Upper lobe of left lung (tissue), 6 donors: ENCODE measurements at places on chromosomes 16 and 17. TPM values are rescaled to one million over a fixed set of nuclear protein-coding genes. Genes with fewer than 3 reads are reported as not detected.

DNA sequence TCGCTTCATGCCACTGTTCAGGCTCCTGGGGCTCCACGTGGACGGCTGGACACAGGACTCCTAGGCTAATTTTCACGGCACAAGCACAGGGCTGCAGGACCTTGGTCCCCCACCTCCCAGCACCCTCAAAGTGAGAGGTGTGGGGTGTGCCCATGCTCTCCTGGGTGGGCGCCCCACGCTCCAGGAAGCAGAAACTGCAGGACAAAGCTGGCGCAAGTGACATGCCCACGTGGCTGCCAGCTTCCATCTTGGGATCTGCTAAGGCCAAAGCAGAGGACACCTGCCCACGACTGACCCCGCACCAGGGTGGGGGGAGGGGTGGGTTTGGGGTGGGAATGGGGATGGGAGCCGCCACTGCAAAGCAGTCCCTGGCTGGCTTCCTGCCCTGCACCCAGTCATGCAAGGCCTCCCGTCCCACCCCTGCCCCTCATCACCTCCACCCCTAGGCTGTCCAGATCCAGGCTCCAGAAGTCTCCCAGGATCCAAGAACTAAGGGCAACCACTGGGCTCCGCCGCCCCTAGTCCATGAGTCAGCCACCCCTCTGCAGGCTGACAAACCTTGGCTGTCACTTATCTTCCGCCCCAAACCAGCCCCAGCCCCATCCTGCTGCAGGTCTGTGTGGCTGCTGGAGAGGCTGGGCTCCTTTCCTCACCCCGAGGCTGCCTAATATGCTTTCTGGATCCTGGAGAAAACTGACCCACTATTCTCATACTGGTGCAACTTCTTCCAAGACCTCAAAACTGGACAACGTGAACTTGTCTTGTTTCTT lies 11.1 kb downstream of the USP6 start:
- no peaks in the 10 kb centered on the region for H3K36me3 ChIP-seq
- DNase-seq, result no peak
- H3K4me3 ChIP-seq, result no peak overlapping the region
- no peak overlapping the region for H3K27ac ChIP-seq
- H3K4me1 ChIP-seq, result peaks cover 10% of the 10 kb centered on the region

GRCh38 chr16:3618769-3619141 lies 7.3 kb upstream of the SLX4 start:
- H3K27me3 ChIP-seq, result no peaks in the 10 kb centered on the region
- DNase-seq, result peak; percentile 48
- no peaks in the 10 kb centered on the region for H3K36me3 ChIP-seq
- no peak overlapping the region for H3K27ac ChIP-seq
- H3K4me1 ChIP-seq, result no peaks in the 10 kb centered on the region

DNA sequence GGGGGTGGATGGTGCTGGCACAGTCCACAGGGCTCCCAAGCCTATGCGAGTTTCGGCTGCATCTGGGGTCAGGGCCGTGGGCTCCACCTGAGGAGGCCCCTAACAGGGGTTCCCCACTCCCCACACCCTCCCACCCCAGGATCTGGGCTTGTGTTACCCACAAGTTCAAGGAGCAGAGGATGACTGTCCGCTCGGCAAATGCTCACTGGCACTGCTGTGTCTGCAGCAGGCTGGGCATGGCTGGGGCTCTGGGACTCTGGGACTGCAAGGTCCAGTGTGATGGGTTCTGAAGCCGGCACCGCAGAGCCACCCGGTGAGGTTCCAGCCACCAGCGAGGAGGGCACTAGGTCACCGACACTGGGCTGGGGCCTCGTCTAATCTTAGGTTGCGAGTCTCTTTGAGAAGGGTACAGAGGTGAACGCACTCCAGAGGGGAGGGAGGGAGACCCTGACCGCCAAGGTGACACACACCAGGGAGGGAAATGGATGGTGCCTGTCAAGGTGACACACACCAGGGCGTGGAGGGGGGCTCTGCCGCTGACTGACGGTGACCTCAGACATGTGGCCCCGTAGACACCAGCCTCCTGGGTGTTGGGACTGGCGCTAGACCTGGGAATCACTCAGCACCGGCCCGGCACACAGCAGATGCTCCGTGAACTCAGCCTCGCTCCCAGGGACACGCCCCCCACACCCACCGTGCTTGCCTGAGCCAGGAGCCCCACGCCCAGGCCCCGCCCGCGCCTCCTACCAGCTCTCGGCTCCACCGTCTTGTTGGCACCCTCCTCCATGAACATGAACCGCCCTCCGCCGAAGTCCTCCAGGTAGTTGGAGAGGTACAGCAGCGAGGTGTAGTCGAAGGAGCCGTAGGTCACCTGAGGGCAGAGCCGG lies 20.5 kb upstream of the HEXD start:
- no peak for DNase-seq
- no peak overlapping the region for H3K27ac ChIP-seq
- peaks cover 4% of the 10 kb centered on the region for H3K4me1 ChIP-seq
- H3K27me3 ChIP-seq, result no peaks in the 10 kb centered on the region
- H3K4me3 ChIP-seq, result no peak overlapping the region

DNA sequence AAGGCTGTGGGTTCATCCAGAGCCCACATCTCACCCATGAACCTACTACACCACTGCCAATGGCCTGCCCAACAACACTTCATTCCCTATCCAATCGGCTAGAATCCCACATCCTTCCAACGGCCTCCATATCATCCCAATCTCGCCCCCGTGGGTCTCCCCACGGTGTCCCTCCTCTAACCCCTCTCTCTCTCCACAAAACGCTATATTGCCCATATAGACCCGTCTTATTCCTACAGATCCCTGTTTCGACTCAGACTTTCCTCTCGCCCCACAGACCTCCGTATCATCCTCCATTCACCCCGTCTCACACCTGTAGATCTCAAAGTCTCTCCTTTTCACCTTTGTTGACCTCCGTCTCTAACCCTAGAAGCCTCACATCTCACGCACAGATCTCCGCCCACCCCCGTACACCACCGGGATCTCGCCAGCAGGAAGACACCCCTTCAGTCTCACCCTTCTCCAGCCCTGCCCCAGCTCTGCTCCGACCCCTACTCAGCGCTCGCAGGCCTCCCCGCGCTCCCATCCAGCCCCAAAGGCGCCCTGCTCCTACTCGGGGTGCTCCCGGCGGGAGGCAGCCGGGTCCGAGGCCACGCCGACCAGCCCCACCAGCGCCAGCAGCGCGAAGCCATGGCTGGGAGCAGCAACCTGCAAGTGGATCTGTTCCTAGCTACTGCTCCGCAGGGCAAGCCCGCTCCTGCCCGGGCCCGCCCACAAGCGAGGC lies at the start of gene FDXR:
Gene FDXR, minus strand, starts transcription at position 682 of the 724 bp plus-strand sequence. Its CDS starts 50 bp downstream, at position 632.
- H3K4me1 ChIP-seq, result peaks cover 23% of the 10 kb centered on the region
- no peaks in the 10 kb centered on the region for H3K27me3 ChIP-seq
- H3K36me3 ChIP-seq, result no peaks in the 10 kb centered on the region
- H3K4me3 ChIP-seq, result peak within 1 kb of the TSS; percentile 51
- H3K27ac ChIP-seq, result peak within 1 kb of the TSS; percentile 89

GRCh38 chr17:78133971-78134898 lies 3.7 kb downstream of the TMC8 start:
- no peak overlapping the region for H3K27ac ChIP-seq
- peak; percentile 85 for DNase-seq
- H3K4me3 ChIP-seq, result no peak overlapping the region
- peaks cover 51% of the 10 kb centered on the region for H3K4me1 ChIP-seq
- no peaks in the 10 kb centered on the region for H3K27me3 ChIP-seq
- H3K36me3 ChIP-seq, result no peaks in the 10 kb centered on the region

GRCh38 chr16:72856797-72857196 lies 191.1 kb downstream of the ZFHX3 start:
- H3K36me3 ChIP-seq, result no peaks in the 10 kb centered on the region
- H3K27ac ChIP-seq, result no peak overlapping the region
- no peaks in the 10 kb centered on the region for H3K27me3 ChIP-seq
- no peak for DNase-seq
- peaks cover 11% of the 10 kb centered on the region for H3K4me1 ChIP-seq

DNA sequence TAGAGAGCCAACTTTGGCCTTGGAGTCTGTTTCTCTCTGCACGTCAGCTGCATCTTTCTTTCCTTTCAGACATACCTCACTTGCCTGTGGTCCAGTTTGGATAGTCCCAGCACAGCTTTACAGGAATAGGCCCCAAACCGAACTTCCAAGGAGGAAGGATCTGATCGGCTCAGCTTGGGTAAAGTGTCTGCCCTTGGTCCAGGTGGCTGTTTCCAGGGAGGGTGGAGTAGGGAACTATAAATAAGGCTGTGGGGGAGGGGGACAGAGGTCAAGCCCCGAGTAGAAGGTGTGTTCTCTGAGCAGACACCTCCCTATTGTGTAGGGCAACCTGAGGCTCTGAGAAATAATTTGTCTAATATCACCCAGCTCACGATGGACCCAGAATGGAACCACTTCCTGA lies 29.2 kb upstream of the NKD1 start:
- H3K27ac ChIP-seq, result no peak overlapping the region
- H3K36me3 ChIP-seq, result no peaks in the 10 kb centered on the region
- no peak for DNase-seq
- H3K4me1 ChIP-seq, result no peaks in the 10 kb centered on the region
- no peaks in the 10 kb centered on the region for H3K27me3 ChIP-seq

DNA sequence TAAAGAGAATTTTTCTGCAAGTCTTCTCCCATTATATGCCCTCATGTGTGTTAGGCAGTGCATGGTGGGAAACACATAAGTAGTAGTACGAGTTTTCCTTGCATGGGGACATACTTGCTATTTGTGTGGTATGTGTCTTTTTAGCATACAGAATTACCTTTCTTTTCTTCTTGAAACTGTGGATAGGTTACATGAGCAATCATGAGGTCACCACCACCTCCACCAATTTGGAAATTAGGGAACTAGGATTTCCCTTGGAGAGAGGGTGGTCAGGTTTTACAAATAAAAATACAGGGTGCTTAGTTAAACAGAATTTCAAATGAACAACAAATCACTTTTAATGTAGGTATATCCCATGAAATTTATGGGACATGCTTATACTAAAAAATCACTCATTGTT lies 16.3 kb upstream of the AMZ2 start:
- no peaks in the 10 kb centered on the region for H3K27me3 ChIP-seq
- H3K4me3 ChIP-seq, result no peak overlapping the region
- peaks cover 3% of the 10 kb centered on the region for H3K4me1 ChIP-seq
- no peak overlapping the region for H3K27ac ChIP-seq
- H3K36me3 ChIP-seq, result no peaks in the 10 kb centered on the region

DNA sequence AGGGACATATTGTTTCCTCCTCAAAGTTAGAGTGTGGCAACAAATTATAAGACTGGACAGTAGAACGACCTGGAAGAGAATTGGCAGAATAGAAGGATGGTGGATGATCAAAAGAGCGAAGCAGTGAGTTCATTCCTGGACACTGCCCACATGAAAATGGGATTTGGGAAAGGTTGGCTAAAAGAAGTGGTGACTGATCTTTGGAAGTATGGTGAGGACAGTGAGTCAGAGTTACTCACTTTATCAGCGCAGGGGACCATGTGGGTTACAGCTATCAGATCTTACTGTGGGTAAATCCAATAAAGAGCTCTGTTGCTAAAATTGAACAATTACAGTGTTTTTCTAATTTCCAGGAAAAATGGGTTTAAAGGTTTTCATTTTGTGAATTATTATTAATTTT lies 2.7 kb upstream of the TANC2 start:
- no peak overlapping the region for H3K4me3 ChIP-seq
- no peak for DNase-seq
- peaks cover 15% of the 10 kb centered on the region for H3K4me1 ChIP-seq
- no peak overlapping the region for H3K27ac ChIP-seq

DNA sequence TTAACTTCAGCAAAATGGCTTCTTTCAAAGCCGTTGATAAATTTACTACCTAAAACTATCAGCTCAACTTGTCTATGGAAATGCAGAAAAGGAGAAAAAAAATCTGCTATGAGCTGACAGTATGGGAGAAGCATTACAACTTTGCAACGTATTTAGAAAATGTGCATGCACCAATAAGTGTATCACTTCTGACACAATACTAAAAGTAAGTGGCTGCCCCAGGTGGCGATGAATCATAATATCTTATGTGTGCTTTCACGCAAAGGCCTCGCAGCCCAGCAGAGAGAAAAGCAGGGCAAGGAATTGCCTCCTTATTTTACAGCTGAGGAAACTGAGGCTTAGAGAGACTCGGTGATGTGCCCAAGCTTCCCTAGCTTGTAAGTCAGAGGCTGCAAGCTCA lies 101.8 kb downstream of the SALL1 start:
- H3K4me3 ChIP-seq, result no peak overlapping the region
- DNase-seq, result no peak
- H3K27ac ChIP-seq, result no peak overlapping the region

- peaks cover 6% of the 10 kb centered on the region for H3K4me1 ChIP-seq
- peaks cover 18% of the 10 kb centered on the region for H3K27me3 ChIP-seq
- H3K27ac ChIP-seq, result no peak overlapping the region
- no peak for DNase-seq
Measured at GRCh38 chr17:49913226-49914095, 55.5 kb upstream of the DLX4 start.

- DNase-seq, result no peak
- no peaks in the 10 kb centered on the region for H3K27me3 ChIP-seq
- H3K4me3 ChIP-seq, result no peak overlapping the region
- no peaks in the 10 kb centered on the region for H3K36me3 ChIP-seq
Measured at GRCh38 chr16:84509032-84509950, 4.8 kb upstream of the MEAK7 start.

FBXO39 gene
- not detected for total RNA-seq

TMEM92 gene
- total RNA-seq, result 8.4 TPM

DNAH9 gene
- total RNA-seq, result 0.92 TPM

PYDC1 gene
- total RNA-seq, result not detected

GNAO1 gene
- 0.78 TPM for total RNA-seq

TNP2 gene
- not detected for total RNA-seq

KIF18B gene
- 1.0 TPM for total RNA-seq
